ENCODE measurements at places on chromosomes 4 and X.

- DNase-seq, result no peak
Observed at GRCh38 chr4:182169572-182169971, 73.6 kb upstream of the TENM3 start.

GRCh38 chr4:58063404-58064160, 953.4 kb upstream of the IGFBP7 start:
- DNase-seq, result no peak

DNA sequence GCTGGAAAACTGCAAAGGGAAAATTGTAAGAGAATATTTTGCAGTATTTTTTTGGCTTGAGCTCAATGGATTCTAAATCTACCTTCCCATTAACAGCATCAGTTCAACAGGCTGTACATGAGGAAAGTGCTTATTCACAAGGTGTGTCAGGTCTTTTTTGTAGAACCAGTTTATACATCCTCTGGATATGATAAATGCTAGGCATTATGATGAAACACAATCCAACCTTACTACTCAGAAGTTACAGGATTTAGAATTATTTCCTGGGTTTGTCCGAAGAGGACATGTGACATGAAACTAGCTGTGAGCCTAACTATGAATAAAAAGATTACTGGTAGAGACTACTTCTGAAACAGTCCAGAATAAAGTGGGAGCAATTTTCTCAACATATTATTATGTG, 49.5 kb downstream of the ATXN3L start:
- no peak for DNase-seq

GRCh38 chrX:40449956-40450706, 130.6 kb upstream of the ATP6AP2 start:
- DNase-seq, result no peak

GRCh38 chr4:74278490-74278889, 29.8 kb upstream of the EPGN start:
- no peak for DNase-seq

GRCh38 chr4:127080141-127080540, 552.6 kb upstream of the INTU start:
- no peak for DNase-seq

DNA sequence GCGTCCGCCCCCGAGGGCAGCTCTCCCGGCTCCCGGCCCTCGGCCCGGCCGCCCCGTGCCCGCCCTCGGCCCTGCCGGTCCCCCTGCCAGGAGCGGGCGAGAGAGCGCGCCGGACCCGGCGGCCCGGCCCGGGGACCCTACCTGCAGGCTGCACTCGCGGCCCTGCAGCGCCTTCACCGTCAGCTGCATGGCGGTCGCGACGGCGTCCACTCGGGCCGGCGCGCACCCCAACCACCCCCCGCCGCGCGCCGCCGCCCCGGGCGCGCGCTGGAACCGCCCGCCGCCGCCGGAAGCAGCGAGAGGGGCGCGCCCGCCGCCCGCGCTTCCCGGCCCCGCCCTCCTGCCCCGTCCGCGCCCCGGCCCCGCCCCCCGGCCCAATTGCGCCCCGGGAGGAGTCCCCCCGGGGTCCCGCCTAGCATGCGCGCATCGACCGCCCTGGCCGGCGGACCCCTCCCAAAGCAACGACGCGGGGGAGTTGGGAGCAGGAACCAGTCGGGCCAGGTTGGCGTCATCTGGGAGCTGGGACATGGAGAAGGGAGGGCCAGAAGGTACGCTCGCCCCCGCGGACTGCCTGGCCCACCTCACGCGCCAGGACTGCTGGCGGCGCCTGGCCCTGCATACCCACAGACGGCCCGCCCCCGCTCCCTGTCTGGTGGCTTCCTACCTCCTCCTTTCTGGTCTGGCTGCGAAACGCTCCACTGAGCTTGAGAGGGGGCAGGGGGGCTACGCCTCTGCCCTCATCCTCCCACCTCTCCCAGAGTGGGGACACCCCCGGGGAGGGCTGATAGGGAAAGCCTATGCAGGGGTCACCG, at the start of gene UBL4A:
TSS of gene UBL4A (minus strand) at position 220 of the 812 bp plus-strand sequence. CDS start at position 189, 31 bp downstream.
- peak; percentile 53 for DNase-seq

DNA sequence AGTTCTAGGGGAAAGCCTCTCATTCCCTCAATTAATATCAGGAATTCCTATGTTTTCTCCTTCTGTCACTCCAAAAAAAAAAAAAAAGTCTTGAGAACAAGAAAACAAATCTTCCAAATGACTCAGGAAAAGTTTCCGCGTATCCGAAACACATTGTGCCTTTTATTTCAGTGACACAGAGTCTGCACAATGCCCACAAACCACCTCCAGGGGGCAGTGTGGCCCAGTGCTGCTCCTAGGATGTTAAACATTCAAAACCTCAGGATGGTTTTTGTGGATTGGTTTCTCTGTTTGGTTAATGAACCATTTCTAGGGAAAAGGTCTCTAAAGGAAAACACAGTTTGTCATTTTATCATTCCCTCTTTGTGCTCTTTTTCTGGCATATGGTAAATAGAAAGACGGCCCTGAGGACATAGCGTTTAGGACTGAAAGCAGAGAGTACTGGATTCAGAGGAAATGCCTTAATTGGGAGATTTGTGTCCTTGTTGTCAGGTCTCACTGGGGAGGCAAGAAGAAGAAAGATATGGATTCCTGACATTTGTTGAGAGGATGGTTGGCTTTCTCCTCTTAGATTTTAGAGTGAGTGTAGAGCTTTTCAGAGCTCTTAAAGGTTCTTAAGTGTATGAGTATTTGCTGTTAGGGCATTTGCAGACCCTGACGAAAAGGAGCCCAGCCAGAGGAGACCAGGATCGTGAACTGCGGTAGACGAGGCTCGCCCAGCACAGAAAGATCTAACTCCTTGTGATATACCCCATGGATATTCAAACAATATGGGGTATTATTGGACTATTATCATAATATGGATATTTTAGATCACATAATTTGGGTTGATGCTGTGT, 65.7 kb upstream of the MAP9 start:
- peak; percentile 60 for DNase-seq

DNA sequence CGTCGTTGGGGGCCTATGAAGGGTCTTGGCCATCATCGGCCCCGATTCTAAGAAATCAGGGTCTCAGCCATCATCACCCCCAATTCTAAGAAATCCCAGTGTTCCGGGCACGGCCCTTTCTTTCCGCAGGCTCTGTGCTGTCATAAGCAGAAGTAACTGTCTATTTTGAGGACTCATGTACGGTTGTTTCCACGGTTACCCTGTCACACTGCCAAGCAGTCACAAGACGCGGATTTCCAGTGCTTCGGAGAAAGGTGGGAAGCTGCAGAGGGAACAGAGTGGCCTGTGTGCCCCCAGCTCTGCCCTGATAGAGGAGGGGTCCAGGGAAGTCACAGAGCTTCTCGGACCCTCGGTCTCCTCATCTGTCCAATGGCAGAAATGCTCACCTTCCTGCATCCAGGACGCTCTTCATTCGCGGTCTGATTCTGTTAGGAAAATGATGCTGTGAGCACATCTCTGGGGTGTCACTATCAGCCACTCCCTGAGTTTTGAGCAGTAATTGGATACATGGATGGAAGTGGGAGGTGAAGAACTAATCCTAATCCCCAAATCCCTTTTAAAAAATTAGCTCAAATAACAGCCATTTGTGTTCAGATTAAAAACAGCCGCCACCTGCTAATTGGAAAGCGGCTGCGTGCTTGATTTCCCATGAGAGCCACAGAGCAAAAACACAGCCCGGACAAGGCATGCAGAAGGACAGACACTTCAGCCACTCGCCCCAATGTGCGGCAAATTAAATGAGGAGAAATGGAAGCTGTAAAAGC, 73.1 kb downstream of the WFS1 start:
- DNase-seq, result no peak

DNA sequence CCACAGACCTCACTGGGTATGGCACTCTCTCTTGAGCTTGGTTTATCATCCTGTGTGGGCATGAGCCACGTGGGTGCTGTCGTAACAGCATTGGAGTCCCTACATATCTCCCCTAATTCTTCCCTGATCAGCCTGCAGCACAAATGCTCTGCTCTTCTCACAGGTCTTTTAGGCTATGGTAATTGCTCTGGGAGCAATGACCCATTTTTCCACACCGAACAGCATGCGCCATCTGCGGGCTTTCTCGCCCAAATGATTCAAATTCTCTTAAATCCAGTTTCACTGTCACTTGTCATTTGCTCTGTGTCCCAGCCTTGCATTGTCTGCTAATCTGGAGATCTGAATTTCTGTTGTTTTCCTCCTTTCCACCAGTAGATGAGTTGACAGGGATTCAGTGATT, 48.9 kb upstream of the GATB start:
- no peak for DNase-seq

- no peak for DNase-seq
Observed at GRCh38 chr4:87232216-87232615, 11.8 kb upstream of the KLHL8 start.

DNA sequence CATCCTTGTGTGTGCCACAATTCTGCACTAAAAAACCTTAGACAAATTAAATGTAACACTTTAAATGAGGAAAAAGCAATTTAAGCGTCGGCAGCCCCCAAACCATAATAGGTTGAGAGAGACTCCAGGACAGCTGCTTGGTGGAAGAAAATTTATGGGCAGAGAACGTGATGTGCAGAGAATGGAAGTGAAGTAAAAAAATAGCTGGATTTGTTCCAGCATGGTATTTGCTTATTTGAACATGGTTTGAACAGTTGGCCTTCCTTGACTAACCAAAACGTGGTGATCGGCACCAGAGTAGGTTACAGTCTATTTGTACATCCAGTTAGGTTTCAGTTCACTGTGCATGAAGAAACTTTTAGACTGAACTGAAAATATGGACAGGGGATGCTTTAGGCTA, 343.0 kb upstream of the CPEB2 start:
- DNase-seq, result no peak

DNA sequence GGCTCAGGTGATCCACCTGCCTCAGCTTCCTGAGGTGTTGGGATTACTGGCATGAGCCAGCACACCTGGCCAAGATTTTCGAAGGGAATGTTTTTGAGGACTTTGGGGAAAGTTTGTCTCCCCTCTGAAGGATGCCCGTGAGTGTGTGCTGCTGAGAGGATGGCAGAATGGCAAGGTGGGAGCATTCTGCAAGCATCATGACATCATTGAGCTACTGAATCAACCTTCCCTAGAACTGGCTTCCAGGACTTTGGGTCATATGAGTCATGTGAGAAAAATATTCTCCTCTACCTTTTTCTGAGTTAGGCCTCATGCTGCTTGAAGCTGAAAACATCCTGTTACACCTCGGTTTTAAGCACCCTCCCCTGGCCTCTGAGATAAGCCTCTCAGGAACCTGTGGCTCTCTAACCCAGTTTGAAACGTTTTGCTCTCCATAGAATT, 31.0 kb downstream of the TMEM131L start:
- DNase-seq, result no peak

- no peak for DNase-seq
Observed at GRCh38 chr4:6453688-6453990, 18.8 kb downstream of the PPP2R2C start.

DNA sequence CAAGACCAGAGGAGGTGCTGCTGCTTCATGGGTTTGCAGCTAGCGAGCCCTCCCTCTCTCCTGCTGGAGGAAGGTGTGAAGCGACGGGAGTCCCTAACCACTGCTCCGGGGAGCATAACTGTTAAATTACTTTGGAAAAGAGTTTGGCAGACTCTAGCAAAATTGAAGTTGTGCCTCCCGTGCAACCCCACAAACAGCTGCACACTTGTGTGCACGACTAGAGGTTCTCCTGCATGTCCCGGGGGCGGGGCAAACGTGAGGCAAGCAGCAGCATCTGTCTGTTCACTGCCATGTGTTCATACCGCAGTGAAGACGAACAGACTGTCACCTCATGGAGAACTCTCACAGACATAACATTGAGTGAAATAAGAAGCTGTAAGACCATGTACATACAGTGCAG, 34.5 kb downstream of the TNIP2 start:
- DNase-seq, result no peak

DNA sequence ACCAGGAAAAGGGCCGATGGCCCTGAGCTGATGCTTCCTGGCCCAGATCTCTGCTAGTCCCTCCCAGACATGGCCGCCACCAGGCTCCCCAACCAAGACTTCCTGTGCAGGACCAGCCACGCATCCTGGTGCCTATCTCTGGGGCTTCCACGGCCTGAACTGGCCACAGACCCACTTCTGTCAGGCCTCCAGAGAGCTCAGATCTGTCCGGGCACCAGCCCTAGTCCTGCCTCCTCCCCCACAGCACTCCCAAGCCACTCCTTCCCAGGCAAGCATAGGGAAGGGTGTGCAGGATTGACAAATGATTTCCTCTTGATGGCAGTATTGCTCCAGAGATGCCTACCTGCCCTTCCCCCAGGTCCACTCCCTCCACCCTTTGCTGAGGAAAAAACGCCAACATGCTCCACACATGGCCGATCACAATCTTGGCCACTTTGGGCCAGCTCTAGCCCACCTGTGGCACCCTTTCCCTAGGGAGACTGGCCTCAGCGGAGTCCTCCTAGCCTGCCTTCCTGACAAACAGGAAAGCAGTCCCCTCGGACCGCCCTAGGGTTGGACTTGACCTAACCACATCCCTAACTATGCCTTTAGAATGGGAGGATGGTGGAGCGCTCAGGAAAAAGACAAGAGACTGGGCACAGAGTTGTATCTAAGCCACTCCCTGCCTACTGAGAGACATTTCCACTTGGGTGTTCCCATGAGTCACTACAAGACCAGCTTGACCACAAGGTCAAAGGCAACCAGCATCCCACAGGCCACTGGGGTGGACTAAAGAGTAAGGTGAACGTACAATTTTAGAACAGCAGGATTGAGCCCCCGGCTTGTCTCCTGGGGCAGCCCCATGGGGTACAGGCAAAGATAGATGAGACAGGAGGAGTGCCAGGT, 277.5 kb upstream of the AGTR2 start:
- DNase-seq, result peak; percentile 68

DNA sequence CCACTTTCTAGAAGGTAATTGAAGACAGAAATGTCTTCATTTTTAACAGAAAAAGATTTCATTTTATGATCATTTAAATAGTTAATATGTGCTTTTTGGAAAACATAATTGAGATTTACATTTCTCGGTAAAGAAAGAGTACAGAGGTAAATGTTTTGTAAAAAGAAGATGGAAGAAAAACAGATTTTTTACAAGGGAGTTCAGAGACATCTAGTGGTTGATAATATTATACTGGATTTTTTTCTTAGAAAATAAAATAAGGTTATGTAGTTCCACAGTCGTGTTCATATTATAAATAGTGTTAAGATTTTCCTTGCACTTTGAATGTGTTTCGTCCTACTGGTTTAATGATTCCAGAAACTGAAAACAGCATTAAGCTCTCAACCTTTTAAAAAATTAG, 60.6 kb downstream of the SMARCA1 start:
- DNase-seq, result no peak

Measured in NCI-H446 (cell line).